T-helper 9 cell (primary cell): ENCODE measurements at places on chromosomes 11 and 22.
A peak's percentile ranks its signal among the peaks of the same experiment; 100 is the strongest.

DNA sequence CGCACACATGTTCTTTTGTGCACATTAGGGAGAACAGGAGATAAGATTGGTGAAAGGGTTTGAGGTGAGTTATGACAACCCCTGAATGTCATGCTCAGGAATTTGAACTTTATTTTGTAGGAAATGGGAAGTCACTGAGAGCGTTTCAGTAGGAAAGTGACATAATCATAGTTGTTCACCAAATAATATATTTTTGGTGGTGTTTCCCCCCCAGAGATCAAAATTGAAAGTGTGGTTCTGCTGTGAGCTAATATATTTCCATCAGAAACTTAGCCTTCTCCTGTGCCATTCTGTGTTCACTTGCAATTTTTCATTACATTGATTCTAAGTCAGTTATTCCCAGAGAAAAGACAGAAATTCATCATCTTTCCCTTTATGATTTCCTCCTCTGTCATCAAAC, 64.1 kb upstream of the RCN1 start:
- no peak for DNase-seq

DNA sequence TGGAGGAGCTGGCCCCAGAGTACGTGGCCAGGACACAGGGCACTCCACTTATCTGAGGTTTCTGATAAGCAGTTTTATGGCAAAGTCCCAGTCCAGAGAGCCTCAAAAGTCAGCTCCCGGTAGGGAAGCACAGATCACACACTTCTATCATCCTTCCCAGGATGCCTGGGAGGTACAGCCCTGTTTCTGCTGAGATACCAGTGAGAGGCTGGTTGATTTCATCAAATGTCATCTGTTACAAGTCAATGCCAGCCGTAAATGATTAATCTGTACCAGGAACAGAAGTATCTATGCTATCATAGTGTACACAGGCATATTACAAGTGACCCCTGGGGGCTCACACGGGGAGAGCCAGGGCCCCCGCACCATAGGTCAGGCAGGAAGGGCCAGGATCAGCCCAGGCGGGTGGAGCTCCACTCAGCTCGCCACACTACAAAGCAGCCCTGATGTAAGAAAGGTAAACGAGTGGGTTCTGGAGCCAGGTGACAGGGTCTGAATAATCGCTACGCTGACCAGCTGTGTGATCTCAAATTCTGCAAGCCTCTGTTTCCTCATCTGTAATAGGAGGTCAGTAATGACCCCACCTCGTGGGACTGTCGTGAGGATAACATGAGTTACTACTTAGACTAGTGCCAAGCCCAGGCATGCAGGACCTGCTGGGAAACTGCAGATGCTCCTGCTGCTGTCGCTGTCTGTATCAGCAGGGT, 17.6 kb downstream of the PLA2G6 start:
- no peak for DNase-seq

- no peak for DNase-seq
Observed at GRCh38 chr11:87254562-87254961, 216.8 kb downstream of the TMEM135 start.

DNA sequence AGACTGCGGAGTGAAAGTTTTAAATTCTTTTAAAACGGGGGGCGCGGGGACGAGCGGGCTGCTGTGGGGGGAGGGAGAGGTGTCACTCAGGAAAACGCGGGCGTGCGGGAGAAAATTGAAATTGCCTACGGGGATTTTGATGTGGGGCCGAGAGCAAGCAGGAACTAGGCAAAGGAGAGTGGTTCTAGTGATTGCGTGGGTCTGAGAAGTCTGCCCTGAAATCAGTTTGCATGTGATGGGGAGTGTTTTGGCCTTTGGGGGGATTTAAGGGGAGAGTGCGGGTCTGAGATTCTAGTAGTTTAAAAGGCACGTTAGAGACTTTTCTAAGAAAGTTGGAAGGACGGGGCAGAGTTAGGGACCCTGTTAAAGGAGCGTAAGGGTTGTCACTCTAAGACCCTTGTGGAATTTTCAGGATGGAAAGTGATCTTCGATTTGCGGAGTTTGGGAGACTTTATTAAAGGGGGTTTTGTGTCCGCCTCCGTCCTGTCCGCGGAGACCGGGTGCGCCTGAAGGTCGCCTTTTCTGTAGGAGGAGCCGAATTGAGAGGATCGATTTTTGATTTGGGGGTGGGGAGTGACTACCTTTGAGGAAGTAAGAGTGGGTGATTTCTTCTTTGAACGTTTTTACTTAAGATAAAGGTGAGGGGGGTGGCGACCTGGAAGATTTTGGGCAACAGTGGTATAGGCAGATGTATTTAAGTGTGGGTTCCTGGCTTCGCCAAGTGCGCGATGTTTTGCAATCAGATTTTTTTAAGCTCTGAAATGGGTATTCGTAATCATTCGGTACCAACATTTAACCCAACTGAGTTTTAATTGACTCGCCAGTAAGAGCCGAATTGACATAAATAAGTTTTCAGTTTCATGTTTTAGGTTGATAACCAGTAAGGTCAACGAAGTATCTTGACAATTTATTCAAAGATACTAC, 1.1 kb downstream of the EED start:
- peak; percentile 1 for DNase-seq

DNA sequence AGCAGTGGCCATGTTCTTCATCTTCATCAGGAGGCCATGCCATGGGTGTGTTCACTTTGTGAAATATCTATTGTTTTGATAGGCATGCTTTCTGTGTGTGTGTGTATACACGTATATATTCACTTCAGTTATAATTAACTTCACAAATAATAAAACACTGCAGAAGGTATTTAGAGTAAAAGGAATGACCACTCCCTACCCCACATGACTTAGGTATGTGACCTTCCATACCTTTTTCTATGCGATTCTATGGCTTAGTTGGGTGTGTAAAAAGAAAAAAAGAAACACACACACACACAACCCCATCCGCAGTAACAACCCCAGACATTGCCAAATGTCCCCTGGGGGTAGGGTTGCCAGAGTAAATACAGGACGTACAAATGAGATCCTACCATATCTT, 72.0 kb downstream of the CYTH4 start:
- no peak for DNase-seq

- DNase-seq = no peak
Observed at GRCh38 chr11:113384551-113384950, 3.0 kb upstream of the ANKK1 start.

DNA sequence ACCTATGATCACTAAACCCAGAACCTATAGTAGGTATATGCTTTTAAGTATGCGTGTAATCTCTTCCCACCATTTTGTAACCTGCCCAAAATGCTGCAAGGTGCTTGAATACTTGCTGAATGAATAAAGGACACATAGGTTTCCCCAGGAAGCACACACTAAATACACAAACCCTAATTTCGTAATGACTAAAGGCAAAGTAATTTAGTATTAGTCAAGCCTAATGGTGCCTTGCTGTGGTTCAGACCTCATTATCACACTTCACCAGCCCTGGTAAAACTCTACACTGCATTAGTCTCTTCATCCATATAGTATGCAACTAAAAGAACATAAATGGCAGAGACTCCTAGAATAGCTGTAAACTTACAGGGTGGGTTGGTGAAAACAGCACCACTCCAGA, 289.0 kb upstream of the PITPNB start:
- no peak for DNase-seq

- DNase-seq = no peak
Observed at GRCh38 chr11:60992842-60993409, 21.4 kb downstream of the CD6 start.

- no peak for DNase-seq
Observed at GRCh38 chr22:50304528-50305392, 2.7 kb downstream of the PLXNB2 start.

DNA sequence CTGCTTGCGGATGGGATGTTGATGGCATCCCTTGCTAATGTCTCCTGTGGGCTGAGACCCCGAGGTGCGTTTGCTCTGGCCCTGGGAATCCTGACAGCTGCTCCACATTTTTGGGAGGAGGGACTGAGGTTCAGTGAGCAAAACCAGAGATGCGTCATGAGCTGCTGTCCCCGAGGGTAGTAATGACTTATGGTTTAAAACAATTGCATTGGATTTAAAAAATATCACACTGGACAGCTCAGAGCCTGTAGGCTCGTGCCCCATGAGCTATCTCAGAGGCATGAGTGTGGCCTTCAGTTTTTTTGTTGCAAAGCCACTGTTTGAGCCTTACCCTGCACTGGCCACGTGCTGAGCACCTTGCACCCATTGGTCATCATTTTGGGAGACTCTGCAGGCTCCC, 20.9 kb upstream of the PARVG start:
- DNase-seq = no peak

- no peak for DNase-seq
Observed at GRCh38 chr11:88345408-88345807, 7.9 kb upstream of the CTSC start.

DNA sequence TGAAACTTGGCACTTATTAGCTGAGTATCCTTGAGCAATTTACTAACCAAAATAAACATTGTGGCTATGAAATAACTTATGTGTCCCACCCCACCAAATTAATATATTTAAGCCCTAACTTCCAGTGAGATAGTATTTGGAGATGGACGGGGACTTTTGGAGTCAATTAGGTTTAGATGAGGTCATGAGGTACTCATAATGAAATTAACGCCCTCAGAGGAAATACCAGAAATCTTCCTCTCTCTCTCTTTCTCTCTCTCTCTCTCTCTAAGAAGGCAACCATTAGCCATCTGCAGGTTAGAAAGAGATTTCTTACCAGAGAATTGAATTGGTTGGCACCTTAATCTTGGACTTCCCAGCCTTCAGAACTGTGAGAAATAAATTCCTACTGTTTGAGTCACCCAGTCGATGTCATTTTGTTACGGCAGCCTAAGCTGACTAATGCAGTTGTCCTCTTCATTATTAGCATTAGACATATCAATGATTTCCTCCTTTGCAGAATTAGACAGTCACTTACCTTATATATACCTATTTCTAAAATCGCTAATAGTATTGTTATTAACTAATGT, 1284.0 kb downstream of the FAM181B start:
- DNase-seq = no peak

GRCh38 chr22:43346521-43346929, 3.4 kb upstream of the SCUBE1 start:
- DNase-seq = peak; percentile 65

GRCh38 chr22:27088026-27088425, 430.6 kb downstream of the MIAT start:
- no peak for DNase-seq

DNA sequence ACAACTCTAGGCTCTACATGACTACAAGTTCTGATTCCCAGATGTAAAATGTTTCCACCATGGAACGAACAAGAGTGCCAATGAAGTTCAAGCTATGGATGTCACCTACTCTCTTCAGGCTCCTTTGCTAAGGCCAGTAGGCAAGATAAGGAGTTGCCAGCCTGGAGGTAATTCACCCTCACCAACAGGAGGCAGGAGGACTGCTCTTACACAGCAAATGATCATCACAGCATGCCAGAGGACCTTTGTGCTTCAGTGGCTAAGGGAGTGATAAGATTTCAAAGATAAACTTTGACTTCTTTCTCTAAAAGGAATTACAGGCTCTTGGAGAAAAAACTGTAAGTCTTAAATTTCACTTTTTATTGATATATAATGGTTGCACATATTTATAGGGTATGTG, 54.1 kb upstream of the SLC36A4 start:
- no peak for DNase-seq

DNA sequence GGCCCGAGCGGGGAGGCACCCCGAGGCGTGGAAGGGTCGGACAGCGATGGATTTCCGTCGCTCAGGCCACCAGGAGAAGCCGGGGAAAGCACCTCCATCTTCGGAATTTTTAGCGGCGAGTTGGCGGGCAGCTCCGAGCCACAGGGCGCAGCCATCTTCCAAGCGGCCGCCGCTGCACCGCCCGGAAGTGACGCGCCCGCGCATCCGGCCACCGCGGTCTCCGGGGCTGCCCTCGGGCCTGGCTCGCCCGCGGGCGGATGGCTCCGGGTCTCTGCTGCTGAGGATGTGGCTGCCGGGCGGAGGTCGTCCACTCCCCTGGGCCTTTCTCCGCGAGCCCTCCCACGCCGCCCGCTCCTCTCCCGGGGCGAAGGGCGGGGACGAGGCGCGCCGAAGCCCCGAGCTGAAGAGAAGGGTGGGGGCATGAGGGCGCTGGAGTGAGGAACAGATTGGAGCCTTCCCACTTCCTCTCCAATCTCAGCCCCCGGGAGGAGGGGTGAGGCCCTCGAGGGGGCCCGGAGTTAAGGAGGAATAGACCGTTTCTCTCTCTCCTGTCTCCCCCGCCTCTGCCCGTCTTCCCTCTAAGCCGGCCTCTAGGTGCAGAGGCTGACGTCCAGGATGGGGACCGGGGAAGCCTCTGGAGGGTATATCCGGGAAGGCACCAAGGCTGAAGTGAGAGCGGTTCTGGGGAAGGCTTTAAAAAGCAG, at the start of gene MSANTD2:
MSANTD2 (minus strand) TSS at position 181 of the 704 bp plus-strand sequence; CDS start at position 155, 26 bp downstream.
- peak; percentile 73 for DNase-seq

DNA sequence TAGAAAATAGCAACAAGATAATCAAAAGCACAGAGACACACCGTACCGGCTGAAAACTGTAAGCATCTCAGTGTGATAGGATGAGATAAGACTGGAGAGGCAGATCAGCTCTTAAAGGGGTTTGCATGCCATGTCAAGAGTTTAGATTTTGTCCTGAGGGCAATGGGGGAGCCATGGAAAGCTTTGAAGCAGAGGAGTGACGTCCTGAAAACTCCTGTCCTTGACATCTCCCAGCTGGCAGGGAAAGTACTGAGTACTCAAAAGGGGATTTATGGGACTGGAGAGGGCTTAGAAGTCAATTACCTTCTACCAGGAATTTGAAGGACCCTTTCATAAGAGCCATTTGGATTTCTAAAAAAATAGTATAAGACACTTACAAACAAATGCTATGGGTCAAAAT, 420.5 kb upstream of the NARS2 start:
- no peak for DNase-seq

- DNase-seq = no peak
Observed at GRCh38 chr11:109784536-109784935, 308.7 kb upstream of the ZC3H12C start.

DNA sequence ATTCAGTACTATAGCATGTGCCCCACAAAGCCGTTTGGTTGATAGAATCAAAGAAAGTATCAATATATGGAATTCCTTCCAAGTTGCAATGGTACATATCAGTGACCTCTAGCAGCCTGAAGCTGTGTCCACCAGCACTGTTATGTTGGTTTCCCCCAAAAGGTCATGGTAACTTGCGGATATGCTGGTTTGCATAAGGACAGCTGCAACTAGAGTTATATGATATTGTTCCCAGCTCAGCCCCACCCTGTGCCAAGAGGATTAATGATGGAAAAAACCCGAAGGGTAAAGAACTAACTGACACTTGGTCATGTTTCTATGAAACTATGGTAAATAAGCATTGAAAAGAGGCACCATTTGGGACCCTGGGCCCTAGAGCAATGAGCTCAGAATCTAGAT, 93.5 kb downstream of the PDHX start:
- no peak for DNase-seq

DNA sequence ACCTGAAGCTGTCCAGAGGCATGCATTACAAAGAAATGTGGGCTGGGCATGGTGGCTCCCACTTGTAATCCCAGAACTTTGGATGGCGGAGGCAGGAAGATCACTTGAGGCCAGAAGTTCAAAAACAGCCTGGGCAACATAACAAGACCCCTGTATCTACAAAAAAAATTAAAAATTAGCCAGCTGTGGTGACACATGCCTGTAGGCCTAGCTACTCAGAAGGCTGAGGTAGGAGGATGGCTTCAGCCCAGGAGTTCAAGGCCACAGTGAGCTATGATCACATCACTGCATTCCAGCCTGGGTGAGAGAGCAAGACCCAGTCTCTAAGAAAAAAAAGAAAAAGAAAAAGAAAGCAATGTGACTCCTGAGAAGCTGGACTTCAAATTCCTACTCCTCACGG, 138.5 kb upstream of the HSD17B12 start:
- no peak for DNase-seq
